ENCODE measurements at places on chromosomes 13 and 19.
A peak's percentile ranks its signal among the peaks of the same experiment; 100 is the strongest.

DNA sequence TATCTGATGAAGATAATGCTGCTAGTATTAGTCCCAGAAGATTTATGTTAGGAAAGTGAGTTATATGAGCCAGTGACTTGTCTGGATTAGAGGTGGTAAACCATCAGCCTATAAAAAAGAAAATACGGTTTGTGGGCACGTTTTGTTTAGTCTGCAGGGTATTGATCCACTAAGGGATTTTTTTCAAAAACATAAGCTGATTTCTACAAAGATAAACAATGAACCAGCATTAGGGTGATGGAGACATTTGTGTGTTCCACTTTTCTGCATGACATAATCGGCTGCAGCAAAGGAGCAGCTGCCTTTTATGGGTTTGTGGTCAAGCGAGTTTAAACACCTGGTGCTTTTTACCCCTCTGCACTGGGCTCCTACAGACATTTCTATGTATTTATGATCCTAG is 836.4 kb upstream of the GPC6 start:
- DNase-seq, result peak; percentile 64

GRCh38 chr19:34962687-34963572 is 1.1 kb downstream of the ZNF792 start:
- DNase-seq, result no peak

- no peak for DNase-seq
Observed at GRCh38 chr13:95893861-95894260, 159.3 kb downstream of the UGGT2 start.

DNA sequence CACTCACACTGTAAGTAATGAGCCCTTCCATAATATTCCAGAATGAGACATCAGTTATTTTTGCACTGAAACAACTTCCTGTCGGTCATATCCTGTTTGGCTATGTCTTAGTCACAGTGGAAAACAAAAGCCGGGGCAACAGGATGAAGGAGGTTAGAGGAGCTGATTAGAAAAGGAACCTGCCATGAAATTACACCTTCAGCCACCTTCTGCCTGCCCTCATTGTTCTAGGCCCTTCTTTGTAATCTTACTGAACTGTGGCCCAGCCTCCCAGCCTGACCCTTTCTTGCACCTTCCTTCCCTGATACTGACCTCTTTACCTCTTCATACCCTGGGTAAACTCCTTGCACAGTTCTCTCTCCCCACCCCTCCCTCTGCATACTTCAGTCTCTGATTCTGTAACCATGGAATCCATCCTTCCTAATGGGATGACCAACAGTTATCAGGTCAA is 67.3 kb downstream of the DOCK9 start:
- DNase-seq, result no peak

- DNase-seq, result no peak
Observed at GRCh38 chr13:39405596-39406205, 197.3 kb downstream of the LHFPL6 start.

DNA sequence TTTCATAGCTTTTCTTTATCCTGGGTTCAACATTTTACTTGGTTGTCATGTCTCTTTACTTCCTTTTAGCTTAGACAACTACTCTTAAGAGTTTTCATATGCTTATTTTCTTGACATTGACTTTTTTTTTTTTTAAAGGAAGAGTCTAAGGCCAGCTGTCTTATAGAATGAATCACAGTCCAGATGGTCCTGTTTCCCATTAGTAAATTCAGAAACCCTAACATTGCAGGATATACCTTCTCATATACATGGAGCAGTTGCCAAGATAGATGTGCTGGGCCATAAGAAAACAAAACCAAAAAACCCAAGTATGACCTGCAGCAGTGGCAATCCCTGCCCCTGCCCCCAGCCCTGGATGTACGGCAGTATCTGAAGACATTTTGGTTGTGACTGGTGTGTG is 72.8 kb downstream of the COG3 start:
- no peak for DNase-seq

GRCh38 chr13:101868585-101869469 is 416.4 kb downstream of the ITGBL1 start:
- no peak for DNase-seq

- no peak for DNase-seq
Observed at GRCh38 chr19:18699403-18700054, 16.0 kb downstream of the CRTC1 start.

- no peak for DNase-seq
Observed at GRCh38 chr19:12733369-12734214, 892 bp downstream of the TRIR start.

DNA sequence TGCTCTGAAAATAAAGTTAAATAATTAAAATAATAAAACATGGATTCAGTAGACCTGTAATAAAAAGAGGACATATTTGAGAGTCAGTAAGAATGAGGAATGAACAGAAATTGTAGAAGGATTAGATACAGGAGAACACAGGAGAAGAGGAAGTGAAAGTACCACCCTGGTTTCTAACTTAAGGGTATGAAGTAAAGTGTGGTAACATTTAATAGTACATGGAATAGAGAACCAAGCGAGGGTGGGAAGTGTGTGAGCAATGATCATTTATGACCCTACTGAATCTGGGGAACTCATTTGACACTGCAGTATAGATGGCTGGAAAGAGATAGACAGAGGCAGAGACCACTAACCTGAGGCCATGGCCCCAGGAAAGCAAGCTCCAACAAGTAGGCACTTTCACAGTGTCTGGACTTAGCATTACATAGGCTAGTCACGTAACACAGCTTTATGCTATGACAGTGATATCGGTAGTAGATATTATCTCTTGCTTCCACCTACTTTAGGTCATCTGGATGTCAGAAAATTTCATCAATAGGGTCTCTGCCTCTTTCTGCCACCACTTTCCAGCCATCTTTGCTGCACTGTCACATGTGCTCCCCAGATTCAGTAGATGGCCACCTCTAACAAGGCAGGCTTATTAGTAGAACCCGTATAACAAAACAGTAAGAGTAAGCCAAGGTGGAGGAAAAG is 633.9 kb upstream of the MIR17HG start:
- DNase-seq, result no peak

DNA sequence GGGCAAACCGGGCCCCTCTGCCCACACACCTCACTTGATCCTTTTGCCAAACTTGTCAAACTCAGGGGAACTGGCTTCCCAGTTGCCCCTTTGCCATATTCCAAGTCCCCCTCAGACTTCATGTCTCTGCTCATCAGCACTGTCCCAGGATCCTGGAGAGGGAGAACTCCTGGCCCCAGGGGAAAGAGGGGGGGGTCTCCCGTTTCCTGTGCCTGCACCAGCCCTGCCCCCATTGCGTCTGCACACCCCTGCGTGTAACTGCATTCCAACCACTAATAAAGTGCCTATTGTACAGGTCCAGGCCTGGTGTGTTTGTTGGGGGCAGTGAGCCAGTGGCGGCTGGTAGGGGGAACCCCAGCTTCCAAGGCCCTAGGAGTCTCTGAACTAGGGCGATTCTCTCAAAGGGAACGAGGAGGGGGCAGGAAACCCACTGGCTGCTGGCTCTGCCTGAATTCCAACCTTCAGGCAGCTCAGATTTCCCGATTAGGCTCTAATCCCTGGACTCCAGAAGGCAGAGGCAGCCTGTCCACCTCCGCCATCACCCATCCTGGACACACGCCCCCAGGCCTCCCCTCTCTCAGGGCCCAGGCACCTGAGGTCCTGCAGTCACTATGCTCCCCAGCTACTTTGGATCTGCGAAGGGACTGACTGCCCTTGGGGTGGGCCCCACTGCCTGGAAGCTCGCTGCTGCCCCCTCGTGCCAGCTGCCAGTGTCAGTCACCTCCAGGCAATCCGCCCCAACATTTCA is 9.7 kb upstream of the ILF3 start:
- peak; percentile 91 for DNase-seq

- no peak for DNase-seq
Observed at GRCh38 chr19:8395621-8396082, 5.5 kb downstream of the RAB11B start.

GRCh38 chr19:16623576-16623975 is 4.4 kb downstream of the MED26 start:
- no peak for DNase-seq

- DNase-seq, result no peak
Observed at GRCh38 chr13:51524312-51524711, 60.0 kb upstream of the WDFY2 start.

GRCh38 chr19:50549927-50550593 is 18.2 kb downstream of the LRRC4B start:
- no peak for DNase-seq

DNA sequence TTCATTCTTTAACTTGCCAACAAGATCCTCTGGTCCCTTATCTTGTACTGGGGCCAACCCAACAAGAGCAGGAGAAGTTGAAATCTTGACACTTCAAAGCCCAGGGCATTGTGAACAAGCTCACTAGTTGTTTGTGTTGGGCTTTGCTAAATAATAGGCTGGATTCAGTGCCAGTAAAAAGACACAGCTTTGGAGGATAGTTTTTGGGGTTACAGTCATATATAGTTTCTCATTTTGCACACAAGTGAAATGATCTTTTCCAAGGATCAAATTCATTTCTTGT is 30.3 kb upstream of the LRCH1 start:
- no peak for DNase-seq

DNA sequence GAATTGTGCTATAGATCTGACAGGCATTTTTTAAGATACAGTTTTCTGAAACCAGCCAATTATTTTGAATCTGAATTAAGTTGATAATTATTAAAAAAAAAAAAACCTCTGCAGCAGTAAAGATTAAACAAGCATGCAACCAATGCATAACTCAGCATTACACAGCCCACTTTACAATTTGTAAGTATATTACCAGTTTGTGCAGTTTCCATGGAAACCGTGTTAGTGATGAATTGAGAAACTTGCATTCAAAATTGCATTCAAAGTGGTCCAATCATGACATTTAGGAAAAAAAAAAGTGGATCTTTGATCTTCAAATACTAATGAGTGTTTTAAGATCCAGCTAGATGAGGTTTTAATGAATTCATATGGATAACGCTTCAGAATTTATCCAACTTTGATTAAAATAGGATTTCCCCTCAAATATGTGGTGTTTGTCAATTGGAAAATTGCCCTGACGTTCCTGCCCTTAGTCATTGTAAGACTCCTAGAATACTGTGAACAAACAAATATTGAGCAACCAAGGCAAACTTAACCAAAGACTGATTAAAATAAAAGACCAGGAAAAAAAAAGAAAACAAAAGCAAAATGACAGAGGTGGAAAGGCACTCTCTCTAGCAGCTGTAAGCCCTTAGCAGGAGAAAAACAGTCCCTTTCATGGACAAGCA is 314.8 kb upstream of the MAB21L1 start:
- DNase-seq, result no peak

DNA sequence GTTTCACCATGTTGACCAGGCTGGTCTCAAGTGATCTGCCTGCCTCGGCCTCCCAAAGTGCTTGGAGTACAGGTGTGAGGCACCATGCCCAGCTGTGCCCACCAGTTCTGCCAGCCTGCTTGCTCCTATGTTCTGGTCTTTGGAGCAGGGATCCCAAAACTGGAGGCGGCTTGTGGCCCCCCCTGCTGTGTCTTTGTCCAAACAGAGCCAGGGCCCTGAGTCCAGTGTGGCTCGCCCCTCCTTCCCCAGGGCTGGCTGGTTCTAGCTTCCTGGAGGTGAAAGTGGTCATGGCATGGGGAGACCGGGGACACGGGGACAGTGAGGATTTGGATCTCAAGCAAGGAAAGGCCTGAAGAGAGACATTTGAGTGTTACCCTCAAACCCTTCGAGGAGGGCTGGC is 11.5 kb upstream of the TINCR start:
- DNase-seq, result no peak

GRCh38 chr13:102316732-102317131 is 85.1 kb downstream of the FGF14 start:
- no peak for DNase-seq

- DNase-seq, result no peak
Observed at GRCh38 chr13:103640606-103641005, 574.4 kb upstream of the SLC10A2 start.

- no peak for DNase-seq
Observed at GRCh38 chr19:33437821-33438671, 64.5 kb downstream of the CEBPG start.

DNA sequence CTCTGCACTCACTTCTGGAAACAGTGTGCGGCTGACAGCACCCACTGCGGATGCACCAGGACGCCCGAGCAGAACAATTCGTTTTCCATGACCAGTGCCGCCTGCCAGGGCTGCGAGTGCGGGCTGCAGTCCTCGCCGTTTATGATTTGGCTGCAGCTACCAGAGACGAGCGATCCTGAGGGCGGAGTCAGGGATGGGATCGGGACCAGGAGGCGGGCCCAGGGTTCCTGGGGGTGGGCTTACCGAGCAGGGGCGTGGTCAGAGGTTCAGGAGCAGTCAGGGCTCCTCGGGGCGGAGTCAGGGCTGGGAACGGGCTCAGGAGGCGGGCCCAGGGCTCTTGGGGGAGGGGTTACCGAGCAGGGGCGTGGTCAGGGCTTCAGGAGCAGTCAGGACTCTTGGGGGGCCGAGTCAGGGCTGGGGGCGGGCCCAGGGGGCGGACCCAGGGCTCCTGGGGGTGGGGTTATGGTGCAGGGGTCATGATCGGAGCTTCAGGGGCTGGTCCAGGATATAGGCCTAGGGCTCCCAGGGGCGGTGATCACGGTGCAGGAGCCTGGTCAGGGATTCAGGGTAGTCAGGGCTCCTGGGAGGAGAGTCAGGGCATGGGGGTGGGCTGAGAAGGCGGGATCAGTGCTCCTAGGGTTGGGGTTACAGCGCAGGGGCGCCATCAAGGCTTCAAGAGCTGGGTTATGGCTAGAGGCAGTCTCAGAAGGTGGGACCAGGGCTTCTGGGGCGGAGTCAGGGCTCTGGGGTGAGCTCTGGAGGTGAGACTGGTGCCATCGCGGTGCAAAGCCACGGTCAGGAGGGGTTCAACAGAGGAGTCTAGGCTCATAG is 1.7 kb downstream of the KLK4 start:
- DNase-seq, result peak; percentile 98

GRCh38 chr13:34408640-34409039 is 533.4 kb upstream of the NBEA start:
- no peak for DNase-seq

DNA sequence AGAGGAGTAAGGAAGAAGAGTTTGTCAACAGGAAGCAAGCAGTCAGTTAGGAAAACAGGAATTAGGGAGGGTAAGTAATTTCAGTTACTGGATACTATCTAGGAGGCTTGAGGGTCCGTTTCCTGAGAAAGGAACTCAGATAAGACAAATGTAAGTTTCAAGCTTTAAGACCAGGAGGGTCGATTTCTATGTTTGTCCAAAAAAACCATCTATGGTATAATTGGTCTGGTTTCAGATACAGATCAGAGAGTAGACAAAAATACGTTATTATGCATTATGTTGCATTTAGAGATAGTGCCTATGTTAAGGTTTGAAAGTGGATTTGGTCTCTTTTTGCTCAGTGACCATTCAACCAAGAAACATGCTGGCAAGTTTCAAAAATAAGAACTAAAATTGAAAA is 789.6 kb upstream of the PCDH20 start:
- no peak for DNase-seq

- no peak for DNase-seq
Observed at GRCh38 chr19:7006135-7006704, 15.0 kb downstream of the MBD3L2B start.

- no peak for DNase-seq
Observed at GRCh38 chr19:1084024-1084868, 10.9 kb downstream of the POLR2E start.

- DNase-seq, result no peak
Observed at GRCh38 chr19:18023622-18024251, 15.8 kb downstream of the ARRDC2 start.

- DNase-seq, result no peak
Observed at GRCh38 chr19:46386996-46387712, 26.2 kb downstream of the CCDC8 start.

Data from HEK293T (cell line).